ENCODE measurements at places on chromosomes 16 and 17.

- no peak for DNase-seq
Observed at GRCh38 chr17:29243792-29244191, 2.9 kb upstream of the CRYBA1 start.

DNA sequence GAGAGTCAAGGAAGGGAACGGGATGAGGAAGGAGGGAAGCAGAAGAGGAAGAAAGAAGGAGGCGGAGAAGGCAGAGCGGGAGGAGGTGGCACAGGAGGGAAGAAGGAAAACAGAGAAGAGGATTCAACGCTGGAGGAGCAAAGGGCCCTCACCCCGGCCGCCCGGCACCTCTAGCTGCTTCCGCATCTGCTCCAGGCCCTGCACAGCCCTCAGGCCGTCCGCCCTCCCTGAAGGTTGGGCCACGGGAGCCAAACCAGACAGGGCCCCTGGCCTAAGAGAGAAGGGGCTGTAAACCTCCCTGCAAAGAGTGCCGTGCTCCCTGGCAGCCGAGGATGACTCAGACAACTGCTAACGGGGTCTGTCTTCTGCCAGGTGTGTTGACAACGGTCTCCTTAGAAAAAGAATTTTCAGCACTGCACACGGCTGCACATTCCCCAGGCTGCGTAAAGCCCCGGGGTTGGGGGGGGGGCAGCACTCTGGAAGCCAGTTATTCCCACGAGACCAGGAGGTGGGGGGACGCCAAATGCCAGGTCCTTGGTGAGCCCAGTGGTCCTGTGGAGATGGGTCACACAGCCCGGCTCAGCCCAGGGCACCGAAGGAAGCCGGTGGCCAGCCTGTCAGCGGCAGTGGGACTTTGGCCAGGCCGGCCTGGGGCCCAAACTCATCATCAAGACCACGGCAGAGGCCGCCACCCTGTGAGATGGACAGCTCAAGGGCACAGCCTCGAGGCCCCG lies 29.1 kb downstream of the MRM3 start:
- no peak for DNase-seq

GRCh38 chr16:30896261-30896888 lies at the start of gene CTF1:
Gene CTF1, plus strand, starts transcription at chr16:30896614. Its CDS starts 30 bp downstream, at chr16:30896644.
- no peak for DNase-seq

DNA sequence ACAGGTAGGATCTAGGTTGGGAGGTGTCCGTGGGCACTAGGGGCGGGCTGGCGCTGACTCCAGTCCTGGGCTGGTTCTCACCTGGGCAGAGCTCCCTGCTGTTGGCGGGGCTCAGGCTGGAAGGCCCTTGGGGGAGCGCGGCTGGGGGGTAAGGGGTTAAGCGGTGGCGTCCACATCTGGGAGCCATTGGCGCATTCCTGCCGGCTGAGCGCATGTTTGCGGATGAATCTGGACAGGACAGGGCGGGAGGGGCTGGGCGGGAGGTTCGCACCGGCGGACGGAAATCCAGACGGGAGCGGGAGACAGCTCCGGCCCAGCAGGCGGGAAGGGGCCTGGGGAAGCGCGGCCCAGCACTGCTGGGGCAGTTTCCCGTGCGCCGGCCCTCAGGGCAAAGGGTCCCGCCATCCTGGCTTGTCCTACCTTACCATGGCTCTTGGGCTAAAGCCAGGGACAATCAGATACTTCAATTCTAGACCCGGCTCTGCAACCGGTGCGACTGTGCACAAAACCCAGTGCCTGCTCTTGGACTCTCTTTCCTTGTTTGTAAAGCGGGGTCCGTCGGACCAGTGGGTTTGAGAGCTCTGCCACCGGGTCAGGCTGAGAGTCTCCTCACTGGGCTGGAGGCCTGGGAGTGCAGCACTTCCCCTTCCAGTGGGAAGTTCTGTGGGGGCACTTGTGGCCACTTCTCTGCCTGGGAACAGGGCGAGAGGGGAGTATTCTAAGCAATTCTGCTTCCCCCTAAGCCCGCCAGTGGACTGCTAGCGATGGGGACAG lies 7.8 kb downstream of the RARA start:
- DNase-seq, result no peak

- DNase-seq, result no peak
Observed at GRCh38 chr17:77470800-77471733, 330.3 kb downstream of the SEC14L1 start.

DNA sequence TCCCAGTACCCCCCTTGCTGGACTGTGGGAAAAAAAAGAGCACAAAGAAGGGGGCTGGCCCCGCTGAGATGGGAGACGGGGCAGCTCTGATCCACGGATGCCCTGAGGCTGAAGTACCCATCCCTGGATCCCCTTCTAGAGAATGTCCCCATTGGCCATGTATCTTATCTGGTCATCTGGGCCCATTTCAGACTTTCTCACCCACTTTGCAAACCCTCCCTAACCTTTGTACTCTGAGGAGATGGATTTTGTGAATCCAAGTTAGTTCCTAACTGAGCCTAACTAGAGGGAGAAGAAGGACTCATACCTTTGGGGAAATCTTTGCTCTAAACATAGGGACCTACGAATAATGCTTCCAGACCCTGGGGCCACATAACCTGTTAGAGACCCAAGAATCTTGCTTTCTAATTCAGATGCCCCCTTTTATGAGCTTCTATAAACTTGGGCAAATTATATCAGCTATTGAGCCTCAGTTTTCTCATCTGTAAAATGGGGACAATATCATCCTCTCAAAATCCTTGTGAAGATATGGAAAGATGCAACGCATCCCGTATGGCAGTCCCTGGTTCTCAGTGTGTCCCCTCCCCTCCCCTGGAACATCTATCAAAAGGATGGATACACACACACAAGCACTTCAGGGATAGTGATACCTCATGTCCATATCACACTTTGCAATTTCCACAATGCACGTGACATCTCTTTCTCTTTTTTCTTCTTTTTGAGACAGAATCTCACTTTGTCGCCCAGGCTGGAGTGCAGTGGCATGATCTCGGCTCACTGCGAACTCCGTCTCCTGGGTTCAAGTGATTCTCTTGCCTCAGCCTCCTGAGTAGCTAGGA lies 16.8 kb upstream of the FZD2 start:
- no peak for DNase-seq

- no peak for DNase-seq
Observed at GRCh38 chr17:9123594-9124553, 102.6 kb downstream of the NTN1 start.

- no peak for DNase-seq
Observed at GRCh38 chr17:21375162-21375560, 996 bp upstream of the KCNJ12 start.

DNA sequence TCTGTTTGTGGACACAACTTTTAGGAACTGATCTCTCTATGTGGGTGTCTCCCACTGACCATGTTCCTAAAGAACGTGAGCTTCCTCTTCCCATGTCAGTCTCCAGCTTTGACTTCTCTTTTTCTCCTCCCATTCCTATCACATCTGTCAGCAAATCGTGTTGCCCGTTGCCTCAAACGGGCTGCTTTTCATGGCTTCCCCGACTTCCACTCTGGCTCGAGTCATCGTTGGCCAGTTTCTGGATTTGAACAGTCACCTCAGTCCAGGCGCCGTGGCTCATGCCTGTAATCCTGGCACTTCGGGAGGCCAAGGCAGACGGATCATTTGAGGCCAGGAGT lies 5.4 kb downstream of the ABCC1 start:
- DNase-seq, result no peak

DNA sequence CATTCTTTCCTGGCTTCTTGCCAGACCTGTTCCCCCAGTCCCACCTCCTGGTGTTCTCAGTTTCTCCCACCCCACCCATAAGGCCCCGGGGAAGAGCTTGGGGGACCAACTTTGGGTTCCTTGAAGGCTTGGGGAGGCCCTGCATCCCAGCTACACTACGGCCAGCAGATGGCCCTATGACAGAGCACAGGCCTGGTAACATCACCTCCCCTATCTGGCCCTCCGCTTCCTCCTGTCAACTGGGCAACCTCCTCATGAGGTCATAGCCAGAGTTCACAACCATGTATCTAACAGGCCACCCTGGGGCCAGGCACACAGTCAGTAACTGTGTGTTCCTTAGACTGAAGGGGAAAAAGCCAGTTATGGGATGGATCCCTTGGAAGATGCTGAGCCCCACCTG lies 31.4 kb downstream of the MYO15A start:
- DNase-seq, result no peak

GRCh38 chr16:88560714-88561484 lies 9.3 kb upstream of the ZC3H18 start:
- DNase-seq, result no peak

DNA sequence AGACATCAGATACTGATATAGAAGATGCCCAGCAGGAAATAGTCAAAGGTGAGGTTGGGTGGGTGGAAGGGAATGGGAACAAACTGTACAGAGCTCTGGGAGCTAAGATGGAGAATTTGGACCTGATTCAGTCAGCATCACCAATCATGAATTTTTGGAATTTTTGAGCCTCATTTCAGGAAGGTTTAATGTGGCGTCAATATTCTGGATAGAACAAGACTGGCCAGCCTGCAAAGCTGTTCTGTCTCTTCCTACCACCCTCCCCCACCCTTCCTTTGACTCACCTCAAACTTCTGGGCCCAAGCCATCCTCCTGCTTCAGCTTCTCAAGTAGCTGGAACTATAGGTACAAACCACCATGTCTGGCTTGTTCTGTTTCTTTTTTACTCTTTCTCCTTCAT lies 32.6 kb downstream of the CTCF start:
- no peak for DNase-seq

DNA sequence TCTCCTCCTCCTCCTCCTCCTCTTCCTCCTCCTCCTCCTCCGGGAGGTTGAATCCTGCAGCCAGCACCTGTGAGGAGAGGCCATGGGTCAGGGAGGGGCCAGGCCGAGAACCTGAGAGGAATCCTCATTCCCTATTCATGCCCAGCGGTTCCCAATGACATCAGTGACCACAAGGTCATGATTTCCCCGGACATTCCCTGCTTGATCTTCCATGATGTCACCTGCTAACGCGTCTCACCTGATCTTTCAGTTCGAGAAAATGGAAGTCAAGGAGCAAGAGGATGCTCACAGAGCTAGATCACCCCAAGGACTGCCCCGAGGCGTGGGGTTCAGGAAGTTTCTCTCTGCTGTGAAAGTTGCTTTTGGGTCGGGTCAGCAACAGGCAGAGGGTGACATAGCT lies 5.4 kb downstream of the APOBR start:
- DNase-seq, result no peak

- DNase-seq, result no peak
Observed at GRCh38 chr16:51053775-51054174, 97.3 kb downstream of the SALL1 start.

DNA sequence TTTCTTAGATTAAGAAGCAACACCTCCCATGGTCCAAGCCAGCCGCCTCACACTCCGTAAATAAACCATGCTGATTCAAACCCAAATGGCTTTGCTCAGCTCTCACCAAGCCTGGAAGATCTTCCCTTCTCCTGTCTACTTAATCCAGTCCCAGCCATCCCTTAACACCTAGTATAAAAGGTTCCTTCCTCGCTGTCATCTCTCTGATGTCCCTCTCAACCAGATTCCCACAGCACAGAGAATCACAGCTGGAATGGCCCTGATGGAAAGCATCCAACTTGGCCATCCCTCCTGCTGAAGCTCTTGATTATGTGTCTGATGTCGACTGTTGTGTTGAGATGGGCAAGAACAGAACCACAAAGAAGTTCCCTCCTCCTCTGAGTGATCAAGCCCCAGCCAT lies 50.6 kb upstream of the ADCY9 start:
- DNase-seq, result no peak

DNA sequence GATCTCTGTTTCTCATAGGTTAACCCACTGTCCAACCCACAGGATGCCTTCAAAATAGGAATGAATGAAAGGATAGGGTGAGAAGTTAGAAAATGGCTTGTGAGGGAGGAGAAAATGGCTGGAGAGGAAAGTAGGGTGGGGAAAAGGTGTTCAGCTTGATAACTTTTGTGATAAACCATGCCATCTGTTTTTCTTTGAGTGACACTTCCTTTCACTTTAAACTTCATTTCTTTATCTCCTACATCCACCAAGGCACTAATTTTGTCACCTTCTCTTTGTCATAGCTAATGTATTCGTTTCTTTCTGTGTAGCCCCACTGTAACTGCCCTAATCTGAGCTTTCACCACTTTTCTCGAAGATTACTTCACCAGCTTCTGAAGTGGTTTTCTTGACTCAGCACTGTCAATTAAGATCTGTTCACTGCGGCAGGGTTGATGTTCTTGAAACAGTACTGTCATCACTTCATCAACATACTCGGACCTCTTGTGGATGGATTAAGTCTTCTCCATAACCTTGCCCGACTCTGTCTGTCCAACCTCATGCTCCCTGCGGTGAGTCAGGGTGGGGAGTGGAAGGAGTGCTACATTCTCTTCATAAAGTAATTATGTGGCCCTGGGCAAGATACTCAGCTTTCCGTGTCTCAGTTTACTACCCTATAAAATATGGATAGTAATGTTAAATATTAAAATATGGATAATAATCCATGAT lies 5.5 kb upstream of the KRT10 start:
- no peak for DNase-seq

DNA sequence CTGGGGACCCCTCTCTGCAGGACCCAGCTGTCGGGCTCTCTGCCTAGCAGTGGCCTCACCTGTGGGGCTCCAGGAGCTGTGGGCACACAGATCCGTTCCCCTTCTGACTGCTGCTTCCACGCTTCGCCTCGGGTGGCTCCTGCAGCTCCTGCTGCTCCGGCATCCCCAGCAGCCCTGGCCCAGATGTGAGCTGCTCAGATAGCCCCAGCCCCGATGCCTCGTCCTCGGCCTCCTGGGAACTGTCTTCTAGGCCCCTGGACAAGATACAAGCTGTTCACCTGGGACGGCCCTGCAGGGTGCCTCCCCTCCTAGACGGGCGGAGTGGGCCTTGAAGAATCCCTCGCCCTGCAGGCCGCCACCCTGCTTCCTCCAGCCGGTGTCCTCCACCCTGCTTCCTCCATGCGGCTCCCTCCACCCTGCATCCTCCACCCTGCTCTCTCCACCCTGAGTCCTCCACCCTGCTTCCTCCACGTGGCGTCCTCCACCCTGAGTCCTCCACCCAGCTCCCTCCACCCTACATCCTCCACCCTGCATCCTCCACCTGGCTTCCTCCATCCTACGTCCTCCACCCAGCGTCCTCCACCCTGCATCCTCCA lies 11.0 kb downstream of the EMC6 start:
- no peak for DNase-seq

DNA sequence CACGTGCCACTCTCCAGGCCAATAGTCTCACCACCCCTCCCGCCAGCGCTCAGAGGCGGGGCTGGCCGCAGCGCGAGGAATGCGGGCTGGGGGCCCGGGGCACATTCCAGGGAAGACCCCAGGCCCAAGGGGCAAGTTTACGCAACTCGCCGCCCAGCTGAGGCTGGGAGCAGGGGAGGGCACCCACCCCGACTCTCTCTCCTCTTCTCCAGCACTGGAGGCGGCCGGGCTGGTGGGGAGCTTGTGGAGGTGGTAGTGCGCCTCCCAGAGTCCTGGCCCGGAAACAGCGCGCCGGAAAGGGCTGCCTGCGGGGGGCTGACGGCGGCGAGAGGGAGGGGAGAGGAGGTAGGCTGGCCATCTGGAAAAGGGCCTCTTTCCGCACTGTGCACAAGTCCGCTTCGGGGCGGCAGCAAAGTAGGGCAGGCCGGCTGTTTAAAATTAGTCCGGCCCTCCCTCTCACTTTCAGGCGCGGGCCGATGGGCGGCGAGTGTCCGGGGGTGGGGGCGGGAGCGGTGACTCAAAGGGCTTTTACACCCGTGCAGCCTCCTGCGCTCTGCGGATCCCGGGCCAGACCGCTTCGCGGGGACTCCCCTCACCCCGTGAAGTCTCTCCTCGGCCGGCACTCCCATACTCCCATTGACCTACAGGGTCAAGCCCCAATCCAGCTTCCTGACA lies 1.1 kb downstream of the FHOD1 start:
- DNase-seq, result no peak
